ENCODE measurements at places on chromosomes 7 and 10.

GRCh38 chr10:85149766-85150165, 821.4 kb downstream of the CCSER2 start:
- DNase-seq, result no peak

DNA sequence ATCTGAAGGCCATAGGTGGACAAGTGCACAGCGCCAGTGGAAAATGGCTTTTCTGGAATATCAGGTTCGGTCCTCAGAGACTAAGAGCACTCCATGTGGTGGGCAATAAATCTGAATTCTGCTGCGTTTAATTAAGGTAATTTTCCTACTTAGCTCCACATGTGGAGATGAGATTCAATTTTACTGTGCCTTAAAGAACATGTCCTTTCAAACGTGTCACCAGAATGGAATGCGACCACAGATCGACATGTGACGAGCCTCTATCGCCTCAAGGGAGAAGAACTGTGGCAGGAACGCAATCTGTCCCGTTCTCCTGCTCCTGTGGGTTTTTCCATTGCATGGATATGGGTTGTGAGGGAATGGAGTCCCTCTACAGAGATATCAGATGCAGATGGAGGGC, 205.3 kb upstream of the ZNF32 start:
- DNase-seq, result no peak

DNA sequence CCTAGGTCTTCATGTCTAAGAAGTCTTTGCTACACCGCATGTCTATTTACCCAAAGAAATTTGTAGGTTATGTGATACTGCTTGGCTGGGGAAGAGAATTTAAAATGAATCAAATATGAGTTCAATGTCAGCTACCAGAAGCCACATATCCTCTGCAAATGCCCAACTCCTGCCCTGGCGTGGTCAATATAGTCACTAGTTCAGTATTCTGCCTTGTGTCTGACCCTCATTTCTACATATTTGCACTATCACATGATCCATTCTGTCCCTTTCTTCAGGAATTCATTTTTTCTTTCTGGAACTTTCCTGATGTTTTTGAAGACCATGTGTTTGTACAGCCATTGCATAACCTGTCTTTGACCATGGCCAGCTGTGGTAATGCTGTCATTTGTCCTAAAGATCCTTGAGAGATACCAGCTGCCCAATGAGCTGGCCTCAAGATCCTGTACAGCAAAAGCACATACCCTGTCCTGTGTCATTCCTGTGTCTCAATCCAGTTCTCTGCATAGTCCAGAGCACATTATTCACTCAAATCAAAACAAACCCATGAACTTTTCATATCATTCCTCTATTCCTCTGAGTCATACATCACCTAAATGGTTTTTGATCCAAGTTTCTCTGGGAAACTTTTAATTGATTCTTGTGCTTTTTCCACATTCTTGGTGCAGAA, 524.5 kb downstream of the PARD3 start:
- no peak for DNase-seq

DNA sequence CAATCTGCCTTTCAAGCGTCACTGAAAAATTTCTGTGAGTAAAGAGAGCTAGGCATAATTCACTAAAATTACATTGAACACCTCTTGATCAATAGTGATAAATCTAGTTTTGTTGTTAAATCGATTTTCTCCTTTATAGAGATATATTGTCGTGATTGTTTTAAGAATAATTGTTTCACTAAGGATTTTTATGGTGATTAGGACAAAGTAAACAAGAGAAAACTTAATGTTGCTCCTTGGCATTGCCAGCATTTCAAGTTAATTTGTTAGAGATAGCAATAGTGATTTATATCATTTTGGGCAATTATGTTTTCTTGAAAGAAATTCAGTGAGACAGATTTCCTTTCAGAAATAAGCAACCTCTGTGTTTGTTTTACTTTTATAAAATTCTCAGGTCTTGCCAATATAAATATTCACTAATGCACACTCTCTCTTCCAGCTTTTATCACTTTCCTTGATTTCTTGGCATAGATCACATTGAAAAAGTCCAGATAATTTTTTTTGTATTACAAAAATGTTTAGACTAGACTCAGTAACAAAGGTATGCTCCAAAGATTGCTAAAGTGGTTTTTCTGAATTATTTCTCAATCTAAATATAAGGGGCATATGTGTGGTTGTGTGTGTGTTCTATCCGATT, 538.7 kb downstream of the TFEC start:
- no peak for DNase-seq

GRCh38 chr7:133795068-133795665, 332.0 kb upstream of the LRGUK start:
- no peak for DNase-seq

- no peak for DNase-seq
These were observed 23.9 kb downstream of the CACUL1 start for GRCh38 chr10:118730756-118731456.

DNA sequence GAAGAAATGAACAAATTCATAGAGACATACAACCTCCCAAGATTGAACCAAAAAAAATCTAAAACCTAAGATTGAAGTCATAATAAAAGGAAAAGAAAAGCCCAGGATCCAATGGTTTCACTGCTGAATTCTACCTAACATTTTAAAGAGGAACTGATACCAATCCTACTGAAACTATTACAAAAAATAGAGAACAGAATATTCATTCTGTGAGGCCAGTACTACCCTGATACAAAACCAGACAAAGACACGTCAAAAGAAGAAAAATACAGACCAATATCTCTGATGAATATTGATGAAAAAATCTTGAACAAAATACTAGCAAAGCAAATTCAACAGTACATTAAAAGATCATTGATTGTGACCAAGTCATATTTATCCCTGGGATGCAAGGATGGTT, 128.5 kb upstream of the STEAP1 start:
- DNase-seq, result no peak

DNA sequence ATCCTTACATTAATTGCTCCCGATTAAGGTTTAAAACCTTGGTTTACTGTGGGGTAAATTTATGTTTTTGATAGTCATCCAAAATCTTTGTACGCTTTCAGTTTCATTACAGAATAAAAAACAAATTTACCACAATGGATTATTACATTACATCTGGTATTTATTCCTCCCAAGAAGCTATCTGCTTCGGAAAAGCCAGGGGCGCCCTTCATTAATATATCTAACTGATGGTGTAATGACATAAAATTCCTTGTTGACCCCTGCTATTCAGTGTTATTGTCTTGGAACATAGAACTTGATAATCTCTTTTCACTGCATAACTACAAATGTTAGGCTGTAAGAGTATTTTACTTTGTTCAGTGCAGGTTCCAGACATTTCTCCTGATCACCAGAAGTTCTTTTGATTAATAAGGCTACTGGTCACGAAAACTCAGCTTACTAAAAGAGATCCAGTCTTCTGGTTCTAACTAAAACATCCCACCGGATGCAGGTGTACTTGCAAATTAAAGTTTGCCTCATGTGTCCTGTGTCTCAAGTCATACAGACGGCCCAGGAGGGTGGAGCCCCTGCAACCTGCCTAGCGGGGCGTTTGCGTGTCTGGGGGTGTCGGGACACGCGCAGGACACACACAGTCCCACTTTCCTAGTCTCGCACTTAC, 581 bp upstream of the GLCCI1 start:
- no peak for DNase-seq

DNA sequence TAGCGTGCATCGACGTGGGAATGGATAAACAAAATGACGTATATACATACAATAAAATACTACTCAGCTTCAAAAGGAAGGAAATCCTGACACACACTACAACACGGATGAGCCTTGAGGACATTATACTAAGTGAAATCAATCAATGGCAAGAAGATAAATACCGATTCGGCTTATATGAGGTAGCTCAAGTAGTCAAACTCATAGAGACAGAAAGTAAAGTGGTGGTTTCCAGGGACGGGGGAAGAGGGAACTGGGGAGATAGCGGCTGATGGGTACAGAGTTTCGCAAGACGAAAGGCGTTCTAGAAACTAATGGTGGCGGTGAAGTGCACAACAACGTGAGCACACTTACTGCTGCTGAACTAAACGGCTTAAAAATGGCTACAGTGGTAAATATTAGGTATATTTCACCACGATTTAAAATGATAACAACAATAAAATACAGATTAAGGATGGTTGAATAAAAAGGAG, 516.7 kb downstream of the PARD3 start:
- no peak for DNase-seq
